ENCODE measurements at places on chromosomes 4 and X.

- no peak for DNase-seq
Measured at GRCh38 chrX:133191739-133192039, 26.5 kb downstream of the TFDP3 start.

GRCh38 chr4:172818901-172819300 lies 349.7 kb upstream of the GALNT7 start:
- DNase-seq: no peak

- no peak for DNase-seq
Measured at GRCh38 chr4:83223781-83224180, 60.8 kb downstream of the COQ2 start.

DNA sequence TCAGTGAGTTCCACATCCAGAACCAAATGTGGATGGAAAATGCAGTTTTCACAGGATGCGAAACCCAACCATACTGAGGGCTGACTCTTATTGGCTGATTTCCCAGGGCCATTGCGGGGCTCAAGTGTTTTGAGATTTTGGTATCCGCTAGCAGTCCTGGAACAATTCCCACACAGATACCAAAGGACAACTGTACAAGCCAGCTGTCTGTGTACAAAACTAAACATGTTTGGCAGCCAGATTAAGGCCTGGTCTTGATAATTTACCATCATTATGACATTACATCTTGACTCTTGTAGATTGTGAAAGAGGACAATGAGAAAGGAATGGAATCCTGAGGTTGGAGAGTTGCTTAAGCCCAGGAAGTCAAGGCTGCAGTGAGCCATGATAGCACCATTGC lies 121.9 kb downstream of the DKK2 start:
- DNase-seq: peak; percentile 35

DNA sequence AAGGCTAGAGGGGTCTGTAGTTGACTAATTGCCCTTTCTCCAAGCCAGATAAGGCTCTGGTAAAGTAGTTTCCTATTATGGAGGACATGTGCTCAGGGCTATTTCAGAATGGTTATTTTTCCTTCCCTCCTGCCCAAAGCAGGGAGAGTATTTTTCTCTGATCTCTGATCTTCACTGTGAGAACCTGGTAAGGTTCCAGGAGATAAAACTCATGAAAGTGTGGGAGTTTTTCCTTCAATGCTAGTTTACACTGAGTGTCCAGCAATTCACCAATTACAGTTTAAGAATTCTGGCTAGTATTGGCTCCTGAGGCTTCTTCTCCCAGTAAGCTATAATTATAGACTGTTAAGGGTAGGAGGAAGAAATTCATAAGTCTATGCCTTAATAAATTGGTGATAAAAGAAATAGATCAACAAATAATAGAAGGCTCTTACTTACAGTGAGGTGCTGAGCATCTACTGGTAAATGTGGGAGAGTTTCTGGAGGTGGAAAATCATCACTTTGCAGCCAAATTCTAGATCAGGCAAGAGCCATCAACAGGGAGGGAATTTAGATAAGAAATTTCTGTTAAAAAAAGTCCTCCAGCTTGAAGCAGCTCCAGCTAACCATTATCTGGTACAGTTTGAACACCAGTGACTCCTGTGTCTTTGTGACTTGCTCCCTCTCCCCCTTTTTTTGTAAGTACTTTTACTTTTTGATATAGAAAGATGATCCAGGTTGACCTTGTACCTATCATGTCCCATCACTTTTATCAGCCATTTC lies 30.9 kb downstream of the CASP6 start:
- DNase-seq: no peak

- no peak for DNase-seq
Measured at GRCh38 chr4:123260653-123261052, 135.9 kb upstream of the SPRY1 start.

DNA sequence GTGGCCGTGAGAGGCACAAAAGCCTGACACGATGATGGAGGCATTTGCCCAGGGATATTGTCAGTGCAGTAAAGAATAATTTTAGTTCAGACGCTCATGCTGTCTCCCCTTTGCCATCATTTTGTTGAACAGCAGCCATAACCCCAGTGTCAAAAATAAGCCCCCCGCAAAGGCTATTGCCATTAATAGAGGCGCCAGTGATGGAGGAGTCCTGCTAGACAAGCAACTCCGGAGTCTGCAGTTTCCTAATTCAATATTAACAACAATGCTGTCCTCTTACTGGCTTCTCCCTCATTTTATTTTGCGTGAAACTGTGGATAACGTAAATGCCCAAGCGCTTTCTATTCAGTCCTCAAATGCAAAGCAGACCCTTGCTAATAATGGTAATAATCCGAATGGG lies 603 bp upstream of the SMS start:
- no peak for DNase-seq

DNA sequence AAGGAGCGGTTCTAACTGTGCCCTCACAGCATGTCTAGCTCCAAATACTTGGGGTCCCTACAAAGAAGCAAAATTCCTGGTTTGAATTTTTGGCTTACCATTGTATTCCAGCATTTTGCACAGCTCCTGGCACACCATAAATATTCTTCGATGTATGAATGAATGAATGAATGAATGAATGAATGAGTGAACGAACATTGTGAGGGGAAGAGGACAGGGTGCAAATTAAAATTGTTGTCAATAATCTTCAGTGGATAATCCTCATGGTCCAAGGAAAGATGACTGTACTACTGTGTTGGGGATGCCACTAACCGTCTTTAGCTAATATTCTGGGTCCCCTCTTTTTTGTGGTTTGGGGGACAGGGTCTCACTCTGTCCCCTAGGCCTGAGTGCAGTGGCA lies 110.9 kb upstream of the MAP3K15 start:
- DNase-seq: no peak

DNA sequence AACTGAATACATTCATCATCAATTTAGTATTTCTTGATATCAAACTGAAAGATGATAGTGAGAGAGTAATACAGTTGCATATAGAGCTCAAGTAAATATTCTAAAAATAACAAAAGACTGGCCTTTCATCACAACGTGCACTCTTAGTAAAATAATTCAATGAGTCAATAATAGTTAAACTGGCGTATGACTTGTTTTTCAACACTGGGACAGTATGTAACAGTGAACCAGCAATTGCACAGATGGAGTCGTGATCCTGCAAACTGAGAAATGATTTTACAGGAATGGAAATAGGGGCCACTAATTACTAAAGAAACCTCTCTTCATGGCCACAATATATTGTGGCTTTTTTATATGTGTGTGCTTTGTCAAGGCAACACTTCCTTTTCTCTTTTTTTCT lies 137.4 kb downstream of the SLC4A4 start:
- DNase-seq: no peak

GRCh38 chr4:41135801-41136200 lies 78.5 kb downstream of the APBB2 start:
- no peak for DNase-seq

DNA sequence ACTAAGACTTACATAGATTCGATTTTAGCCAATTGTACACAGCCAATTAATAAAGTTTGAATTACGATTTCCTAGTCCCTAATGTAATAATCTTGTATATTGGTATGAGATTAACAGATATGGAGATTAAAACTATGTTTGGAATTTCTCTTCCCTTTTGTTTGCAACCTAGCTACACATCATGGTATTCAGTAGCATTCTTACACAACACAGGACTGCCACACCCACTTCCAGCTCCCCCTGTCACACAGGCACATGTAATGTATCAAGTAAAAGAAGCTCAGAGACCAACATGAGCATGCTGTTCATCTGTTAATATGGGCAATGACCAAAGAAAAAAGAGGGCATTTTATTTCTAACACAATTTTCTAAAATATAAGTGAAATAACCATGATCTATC lies 12.8 kb downstream of the SLC6A14 start:
- DNase-seq: no peak

GRCh38 chr4:189202869-189203271 lies 737.8 kb upstream of the FRG1 start:
- no peak for DNase-seq

GRCh38 chrX:48068096-48068887 lies 3.1 kb downstream of the ZNF630 start:
- DNase-seq: no peak

DNA sequence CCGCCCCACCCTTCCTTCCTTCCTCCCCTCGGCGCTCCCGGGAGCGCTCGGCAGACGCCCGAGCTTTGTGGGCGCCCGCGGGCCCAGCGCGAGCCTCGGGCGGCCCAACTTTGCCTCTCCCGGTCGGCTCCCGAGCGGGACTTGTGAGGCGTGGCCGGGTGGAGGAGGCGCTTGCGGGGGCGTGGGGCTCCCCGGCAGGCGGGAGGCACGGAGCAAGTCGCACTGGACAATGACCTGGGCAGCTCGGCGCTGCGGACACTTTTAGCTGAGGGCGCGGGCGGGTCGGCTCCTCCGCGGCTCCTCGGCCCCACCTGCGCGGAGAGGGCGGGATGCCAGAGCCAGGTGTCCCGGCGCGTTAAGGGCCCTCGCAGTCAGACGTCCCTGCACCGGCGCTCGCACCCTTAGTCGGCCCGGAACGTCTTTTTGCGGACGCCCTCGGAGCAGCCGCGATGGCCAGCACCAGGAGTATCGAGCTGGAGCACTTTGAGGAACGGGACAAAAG lies 385 bp downstream of the DCLK2 start:
- DNase-seq: no peak

GRCh38 chrX:112832481-112833095 lies 8.0 kb downstream of the AMOT start:
- no peak for DNase-seq

DNA sequence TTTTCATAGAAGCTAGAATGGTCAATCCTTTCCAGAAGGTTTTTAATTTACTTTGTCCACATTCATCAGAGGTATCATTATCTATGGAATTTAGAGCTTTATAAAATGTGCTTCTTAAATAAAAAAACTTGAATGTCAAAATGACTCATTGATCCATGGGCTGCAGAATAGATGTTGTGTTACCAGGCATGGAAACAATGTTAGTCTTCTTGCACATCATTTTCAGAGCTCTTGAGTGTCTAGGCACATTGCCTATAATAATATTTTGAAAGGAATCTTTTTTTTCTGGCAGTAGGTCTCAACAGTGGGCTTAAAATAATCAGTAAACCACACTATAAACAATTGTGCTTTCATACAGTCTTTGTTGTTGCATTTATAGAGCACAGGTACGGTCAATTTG lies 200.3 kb downstream of the FAT4 start:
- no peak for DNase-seq

- peak; percentile 7 for DNase-seq
Measured at GRCh38 chr4:19883841-19884240, 367.9 kb upstream of the SLIT2 start.

- no peak for DNase-seq
Measured at GRCh38 chr4:4320951-4321714, 31.1 kb downstream of the ZBTB49 start.

DNA sequence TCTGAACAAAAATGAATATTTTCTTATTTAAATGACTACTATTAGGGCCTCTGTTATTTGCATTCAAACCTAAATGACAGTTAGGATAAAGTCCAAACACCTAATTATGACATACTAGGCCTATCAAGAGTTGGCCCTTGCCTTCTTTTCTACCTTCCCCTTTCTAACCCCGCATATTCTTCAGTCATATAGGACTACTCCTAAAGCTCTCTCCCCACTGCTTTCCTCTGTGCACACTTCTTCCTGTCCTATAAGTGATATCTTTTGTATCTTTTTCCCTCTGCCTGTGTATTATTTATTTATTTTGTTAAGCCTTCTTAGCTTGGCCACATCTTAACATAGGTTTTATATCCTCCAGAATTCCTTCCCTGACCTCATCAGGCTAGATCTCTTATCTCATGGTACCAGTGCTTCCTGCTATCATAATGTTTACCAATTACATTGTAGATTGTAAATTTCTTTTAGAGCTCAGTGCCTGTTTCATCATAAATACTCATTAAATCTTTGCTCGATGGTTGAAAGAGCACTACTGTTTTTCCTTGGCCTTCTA lies 22.5 kb downstream of the ERVMER34-1 start:
- no peak for DNase-seq

GRCh38 chrX:131915488-131915887 lies 107.6 kb upstream of the STK26 start:
- no peak for DNase-seq

GRCh38 chr4:1449833-1450741 lies 43.8 kb upstream of the NKX1-1 start:
- no peak for DNase-seq

DNA sequence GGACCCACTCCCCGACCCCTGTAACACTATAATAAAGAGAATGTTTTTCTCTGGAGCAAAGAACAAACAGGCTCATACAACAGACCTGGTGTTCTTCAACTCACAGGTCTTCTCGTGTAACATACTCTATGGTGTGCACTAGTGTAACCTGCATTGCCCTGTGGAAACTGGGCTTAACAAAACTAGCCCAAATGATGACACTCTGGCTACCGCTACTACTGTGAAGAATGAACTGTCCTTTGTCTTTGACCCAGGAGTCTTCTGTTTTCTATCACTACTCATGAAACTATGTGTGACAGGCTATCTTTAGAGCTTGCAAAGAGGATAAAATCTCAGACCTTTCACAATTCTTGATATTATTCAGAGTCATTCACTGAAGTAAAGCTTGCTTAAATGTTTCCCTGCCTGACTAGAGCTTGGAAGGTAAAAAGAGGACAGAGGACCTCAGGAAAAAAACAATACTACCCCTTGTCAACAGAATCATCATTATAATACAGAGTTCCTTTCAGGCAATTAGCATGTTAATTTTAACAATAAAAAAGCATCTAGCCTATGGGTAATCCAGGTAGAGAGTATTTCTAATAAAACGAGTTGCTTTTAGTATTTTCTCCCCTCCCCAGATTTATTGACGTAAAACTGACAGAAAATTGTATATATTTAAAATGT lies 59.2 kb downstream of the FSTL5 start:
- DNase-seq: no peak

GRCh38 chrX:44871931-44872820 lies 812 bp upstream of the KDM6A start:
- no peak for DNase-seq

- no peak for DNase-seq
Measured at GRCh38 chr4:89099034-89099433, 12.3 kb upstream of the TIGD2 start.

GRCh38 chr4:108320061-108320460 lies 151.3 kb upstream of the LEF1 start:
- no peak for DNase-seq

- no peak for DNase-seq
Measured at GRCh38 chr4:81407726-81408125, 64.0 kb downstream of the RASGEF1B start.

DNA sequence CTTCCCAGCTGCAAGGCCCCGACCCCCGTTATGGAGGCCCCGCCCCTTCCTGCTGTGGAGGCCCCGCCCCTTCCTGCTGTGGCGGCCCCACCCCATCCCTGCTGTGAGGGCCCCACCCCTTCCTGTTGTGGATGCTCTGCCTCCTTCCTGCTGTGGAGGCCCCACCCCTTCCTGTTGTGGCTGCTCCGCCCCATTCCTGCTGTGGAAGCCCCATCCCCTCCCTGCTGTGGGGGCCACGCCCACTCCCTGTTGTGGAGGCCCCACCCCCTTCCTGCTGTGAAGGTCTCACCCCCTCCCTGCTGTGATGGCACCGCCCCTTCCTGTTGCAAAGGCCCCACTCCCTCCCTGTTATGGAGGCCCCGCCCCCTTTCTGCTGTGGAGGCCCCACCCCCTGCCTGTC lies 104.9 kb upstream of the PSAPL1 start:
- no peak for DNase-seq

All from AG09319 (cell line).